Ureter (tissue), 1 donor: ENCODE measurements at places on chromosomes 12 and 14. TPM values are rescaled to one million over a fixed set of nuclear protein-coding genes. Genes with fewer than 3 reads are reported as not detected.

GRCh38 chr12:11711651-11712327 lies 62.3 kb downstream of the ETV6 start:
- DNase-seq, result no peak

DNA sequence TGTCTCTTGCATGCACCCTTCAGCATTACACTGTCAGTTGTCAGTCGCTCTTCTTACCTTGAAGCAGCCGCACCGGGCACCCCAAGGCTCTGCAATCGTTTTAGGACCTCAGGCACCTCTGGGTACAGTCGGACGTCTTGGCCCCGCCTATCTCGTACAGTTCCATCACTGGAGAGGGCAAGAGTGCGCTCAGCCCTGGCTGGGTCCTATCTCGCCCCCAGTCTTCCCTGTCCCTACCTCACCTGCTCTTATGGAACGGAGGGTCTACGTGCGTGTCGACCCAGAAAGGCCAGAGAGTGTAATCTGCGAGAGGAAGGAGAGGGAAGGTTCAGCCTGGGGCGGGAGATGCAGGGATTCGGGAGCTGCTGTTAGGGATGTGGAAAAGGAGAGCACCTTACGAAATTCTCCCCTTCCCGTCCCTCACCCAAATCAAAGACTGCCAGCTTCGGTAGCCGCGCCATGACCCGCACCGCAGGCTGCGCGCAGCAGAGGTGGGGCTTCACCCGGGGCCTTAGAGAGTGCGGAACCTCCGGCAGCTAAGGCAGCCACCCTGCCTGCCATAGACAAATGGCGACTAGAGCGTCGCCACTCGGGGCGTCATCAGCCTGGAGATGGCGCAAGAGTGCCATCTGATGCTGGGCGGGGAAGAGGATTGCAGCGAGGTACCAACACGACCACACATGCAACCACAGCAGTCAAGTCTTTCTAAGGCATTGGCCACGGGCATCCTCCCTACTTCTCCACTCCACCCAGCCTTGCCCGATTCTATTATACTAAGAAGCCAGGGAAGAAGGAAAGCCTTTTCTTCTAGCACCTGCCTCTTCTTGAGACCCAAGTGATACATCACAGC lies at the start of gene MDP1:
TSS of gene MDP1 (minus strand) at position 572 of the 850 bp plus-strand sequence. CDS start at position 461, 111 bp downstream.
- DNase-seq, result peak; percentile 88

CD9 gene
- total RNA-seq, result 427 TPM

DNA sequence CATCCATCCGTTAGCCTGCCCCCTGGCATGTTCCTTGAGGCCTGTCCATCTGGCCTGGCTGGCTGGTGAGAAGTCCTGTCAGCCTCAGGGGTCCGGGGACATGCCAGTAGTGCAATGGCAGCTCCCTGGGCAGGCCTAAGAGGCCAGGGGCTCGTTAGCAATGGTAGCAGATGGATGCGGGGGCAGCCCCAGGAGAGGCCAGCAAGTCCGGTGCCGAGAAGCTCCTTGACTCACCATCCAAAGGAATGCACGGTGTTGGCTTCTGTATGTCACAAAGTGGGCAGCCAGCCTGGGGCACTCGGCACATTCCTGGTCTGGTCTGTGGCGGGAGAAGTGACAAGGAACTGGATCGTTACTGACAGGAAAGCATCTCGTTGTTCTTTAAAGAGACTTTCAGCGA lies 319.9 kb downstream of the CACNA1C start:
- no peak for DNase-seq

DNA sequence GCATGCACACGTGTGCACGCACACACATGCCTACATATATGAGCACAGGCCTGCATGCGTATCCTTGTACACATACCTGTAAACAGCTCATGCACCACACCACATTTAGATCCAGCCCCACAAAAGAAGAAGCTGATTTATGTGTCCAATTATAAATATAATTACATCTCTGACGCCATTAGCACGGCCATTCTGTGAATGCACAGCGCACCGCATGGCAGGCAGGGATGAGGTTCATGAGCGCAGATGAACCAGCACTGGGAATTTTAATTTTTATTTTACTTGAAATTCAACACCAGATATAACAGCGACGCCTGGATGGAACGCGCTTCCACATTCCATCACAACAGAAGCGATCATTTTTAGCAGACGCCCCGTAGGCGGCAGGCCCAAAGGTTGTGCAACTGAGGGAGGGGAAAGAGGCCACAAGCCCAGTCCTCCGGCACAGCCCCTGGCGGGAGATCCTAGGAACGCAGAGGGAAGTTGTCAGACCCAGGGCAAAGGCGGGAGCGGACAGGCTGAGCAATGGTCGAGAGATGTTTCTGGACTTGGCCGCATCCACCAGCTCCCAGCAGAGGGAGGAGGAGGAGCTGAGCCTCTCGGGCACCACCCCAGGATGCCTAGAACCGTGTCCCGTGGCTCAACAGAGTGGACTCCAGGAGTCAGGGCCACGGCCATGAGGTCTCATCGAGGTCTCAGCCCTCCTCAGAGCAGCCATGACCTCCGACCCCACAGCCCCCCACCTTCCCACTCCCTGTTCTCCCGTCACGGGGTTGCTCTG lies 37.9 kb upstream of the GALNT9 start:
- no peak for DNase-seq

DNA sequence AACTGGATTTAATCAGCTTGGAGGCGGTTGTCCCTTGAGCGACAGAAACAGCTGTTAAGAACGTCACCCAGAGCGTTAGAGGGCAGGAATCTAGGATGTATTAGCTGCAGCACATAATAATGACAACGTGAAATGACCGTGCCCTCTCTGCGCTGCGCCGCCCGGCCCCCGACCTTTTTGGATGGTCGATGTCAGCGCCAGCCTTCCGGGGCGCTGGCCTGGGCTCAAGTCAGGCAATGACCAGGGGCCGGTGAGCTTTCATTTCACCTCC lies 427 bp upstream of the TMEM120B start:
- no peak for DNase-seq
